Activated naive CD4-positive, alpha-beta T cell treated with anti-CD3 and anti-CD28 coated beads, Interleukin-2, amount 50 U/mL, for 72 hours (primary cell): ENCODE measurements at places on chromosomes 3 and 15.

GRCh38 chr15:86840996-86841395 is 761.3 kb downstream of the AGBL1 start:
- no peak for DNase-seq

DNA sequence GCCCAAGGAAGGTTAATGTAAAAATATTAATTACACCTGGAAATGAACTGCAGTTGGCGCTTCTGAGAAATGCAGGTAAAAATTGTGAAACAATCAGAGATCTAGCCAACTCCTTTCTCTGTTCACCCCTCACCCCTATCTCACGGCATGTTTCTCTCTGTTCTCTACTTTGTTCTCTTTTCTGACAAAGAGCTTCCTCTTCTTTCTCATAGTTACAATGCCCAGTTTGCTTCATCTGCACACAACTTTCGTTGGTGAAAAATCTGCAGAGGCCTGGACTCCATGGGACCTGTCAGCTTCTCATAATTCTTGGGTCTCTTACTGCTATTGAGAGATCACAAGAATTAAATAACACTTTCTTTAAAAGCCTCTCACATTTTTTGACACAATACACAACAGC is 212.9 kb upstream of the LRRN1 start:
- no peak for DNase-seq

DNA sequence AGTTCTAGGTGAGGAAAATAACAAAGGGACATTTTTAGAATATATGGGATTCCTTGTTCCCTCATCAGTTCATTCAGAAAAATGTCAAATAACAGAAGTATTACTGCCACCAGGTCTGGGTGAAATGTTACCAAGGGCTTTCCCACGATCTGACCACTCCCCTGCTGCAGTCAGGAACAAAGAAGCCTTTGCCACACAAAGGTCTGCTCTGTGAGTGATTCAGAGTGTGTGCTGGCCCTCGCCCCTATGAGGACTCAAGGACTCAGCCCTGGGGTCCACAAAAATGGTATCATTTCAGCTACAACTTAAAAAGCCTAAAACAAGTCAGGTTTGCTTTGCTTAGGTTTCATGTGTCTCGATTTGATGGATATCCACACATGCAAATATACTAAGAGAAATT is 5.0 kb downstream of the MKRN3 start:
- DNase-seq = no peak

DNA sequence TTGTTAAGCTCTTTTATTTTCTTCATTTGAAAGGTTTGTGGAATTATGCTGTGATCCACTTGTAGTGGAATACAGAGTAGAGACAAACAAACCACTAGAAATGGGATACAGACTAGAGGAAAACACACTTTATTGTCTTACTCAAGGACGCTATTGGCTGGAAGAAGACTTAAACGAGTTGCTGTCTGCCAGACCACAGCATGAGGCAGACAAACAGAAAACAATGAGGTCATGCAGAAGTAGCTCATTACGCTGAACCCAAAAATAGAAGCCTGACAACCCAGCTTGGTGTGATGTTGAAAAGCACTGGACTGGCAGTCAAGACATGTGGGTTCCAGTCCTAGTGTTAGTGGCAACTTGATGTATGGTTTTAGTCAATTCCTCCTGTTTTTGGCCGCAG is 62.4 kb upstream of the P3H2 start:
- DNase-seq = no peak

DNA sequence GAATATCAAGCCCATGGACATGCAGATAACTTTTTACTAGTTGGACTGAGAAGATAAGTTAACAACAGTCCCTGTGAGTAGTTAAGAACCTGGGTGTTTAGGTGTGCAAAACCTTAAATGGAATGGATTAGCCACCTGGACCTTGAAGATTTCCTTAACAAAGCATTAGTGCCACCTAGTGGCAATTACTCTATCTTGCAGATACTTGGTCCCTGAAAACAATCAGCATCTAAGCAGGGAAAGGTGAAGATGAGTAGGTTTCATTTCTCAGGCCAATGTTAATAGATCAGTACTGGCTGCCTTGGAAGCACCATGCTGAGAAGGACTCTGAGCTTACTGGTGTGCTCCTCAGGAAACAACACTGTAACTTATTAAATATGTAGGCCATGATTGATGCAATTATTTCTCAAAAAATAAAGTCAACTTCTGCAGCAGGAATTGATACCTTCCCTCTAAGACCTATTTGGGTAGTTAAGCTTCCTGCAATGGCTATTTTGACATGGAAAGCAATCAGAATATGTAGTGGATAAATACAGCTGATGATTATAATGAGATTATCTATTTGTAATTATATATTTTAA is 329.4 kb downstream of the TBC1D5 start:
- DNase-seq = no peak

GRCh38 chr3:123405936-123406510 is 42.9 kb downstream of the ADCY5 start:
- no peak for DNase-seq

- peak; percentile 4 for DNase-seq
These were observed 96.6 kb downstream of the SEMA6D start for GRCh38 chr15:47813748-47814384.

GRCh38 chr15:95770196-95770595 is 560.3 kb upstream of the NR2F2 start:
- DNase-seq = no peak

DNA sequence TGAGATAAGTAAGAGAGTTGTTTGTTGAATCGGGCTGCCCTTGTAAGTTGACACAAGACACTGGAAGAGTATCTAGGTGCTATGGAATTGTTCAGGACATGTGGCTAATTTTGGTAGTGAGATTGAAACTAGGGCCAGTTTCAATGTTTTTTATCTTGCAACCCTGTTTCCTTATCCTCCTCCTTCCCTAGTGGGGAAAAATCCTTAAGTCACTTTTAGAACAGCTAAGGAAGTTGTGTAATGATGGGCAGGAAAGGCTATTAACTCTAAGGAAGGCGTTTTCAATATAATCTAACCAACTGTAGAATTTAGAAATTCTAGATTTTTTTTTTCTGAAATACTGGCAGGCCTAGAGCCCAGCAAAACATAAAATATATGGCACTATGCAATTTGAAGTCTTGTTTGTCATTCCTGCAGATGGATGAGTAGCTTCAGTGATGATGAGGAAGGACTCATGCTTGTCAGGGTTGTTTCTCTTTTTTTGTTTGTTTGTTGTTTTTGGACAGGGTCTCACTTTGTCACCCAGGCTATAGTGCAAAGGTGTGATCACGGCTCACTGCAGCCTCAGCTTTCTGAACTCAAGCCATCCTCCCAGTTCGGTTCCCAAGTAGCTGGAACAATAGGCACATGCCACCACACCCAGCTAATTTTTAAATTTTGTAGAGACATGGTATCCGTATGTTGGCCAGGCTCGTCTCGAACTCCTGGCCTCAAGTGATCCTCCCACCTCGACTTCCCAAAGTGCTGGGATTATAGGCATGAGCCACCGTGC is 27.6 kb upstream of the ADAMTS9 start:
- DNase-seq = no peak

DNA sequence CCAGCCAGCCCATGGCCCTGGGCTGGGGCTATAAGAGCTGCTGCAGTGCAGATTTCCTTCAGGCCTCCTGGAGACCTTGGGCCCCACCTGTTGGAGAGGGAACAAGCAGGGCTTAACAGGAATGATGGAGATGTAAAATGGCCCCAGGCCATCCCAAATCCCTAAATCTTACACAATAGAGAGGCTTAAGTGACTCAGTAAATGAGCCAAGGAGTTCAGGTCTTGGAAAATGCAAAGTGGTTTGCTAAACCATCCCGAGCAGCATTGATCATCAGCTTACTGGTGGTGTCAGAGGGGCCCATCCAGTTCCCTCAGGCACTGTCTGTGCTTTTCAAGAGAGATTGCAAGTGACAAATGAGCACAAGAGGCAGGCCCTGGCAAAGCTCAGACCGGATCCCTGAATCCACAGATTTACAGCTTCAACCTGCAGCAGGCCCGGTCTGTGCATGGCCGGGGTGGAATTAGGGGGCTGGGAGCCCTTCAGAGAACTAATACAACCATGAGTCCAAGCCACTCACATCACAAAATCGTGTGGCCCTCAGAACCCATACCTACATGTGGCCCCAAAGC is 325.4 kb downstream of the UACA start:
- DNase-seq = peak; percentile 41

DNA sequence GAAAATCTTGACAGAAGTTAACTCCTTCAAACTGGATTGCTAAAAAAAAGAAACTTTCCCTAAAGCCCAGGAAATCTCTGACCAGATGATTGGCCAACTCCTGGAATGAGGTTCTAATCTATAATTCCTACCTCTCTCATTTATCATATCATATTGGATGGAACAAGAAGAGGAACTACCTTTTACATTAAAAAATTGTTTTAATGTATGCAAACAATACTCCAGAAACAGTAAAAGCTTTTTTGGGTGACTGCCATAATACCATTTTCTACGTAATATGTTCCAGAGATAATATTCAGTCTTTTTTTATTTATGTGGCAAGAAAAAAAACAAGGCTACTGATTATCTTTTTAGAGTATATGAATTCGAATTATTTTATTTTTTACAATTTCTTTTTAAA is 204.4 kb downstream of the TUSC7 start:
- no peak for DNase-seq

GRCh38 chr3:116000311-116000710 is 377.0 kb downstream of the GAP43 start:
- DNase-seq = no peak

DNA sequence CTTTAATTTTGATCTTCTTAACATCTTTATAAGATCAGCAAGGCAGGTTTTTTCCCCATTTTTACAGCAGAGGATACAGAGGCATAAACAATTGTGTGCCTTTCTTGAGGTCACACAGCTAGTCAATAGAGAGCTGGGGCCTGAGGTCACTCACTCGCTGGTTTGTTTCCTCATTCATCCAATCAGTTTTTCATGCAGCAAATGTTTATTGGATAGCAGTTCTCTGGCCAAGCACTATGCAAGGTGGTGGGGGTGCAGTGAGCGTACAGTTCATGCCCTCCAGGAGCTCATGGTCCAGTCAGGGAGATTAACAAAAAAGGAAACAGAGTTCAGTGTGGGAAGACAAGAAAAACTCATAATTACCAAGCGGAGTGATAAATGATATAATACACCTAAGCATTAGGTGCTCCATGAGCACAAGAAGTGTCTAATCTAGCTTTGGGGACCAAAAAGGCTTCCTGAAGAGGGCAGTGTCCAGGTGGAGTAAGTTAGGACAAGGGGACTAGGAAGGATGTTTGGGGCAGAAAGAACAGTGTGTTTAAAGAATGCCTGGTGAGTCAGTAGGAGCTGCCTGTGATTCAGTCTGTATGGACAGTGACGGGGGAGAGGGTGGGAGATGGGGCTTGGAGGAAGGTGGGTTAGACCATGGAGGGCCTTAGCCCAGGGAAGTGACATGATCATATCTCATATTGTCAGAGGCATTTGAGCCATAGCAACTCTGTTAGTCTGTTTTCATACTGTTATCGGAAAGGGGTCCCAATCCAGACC is 29.3 kb downstream of the MAP2K5 start:
- no peak for DNase-seq

GRCh38 chr15:43489191-43489590 is 3.8 kb downstream of the TP53BP1 start:
- DNase-seq = no peak

GRCh38 chr3:12993517-12994356 is 79.5 kb downstream of the IQSEC1 start:
- peak; percentile 38 for DNase-seq

DNA sequence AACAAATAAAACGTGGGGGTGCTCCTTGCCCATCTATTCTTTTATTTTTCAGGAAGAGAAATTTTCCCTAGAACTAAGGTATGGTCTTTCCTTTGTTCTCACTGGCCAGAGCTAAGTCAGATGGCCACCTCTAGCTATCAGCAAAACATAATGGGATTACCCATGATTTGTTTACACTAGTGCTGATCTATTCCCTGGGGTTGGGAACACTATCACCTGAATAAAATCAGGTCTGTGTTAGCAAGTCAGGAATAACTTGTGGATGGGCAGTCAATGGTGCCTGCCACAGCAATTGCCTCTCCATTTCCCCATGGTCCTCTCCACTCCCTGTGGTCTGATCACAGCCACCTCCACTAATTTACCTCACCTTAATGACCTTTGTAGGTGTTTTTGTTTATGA is 181.7 kb upstream of the CADPS start:
- no peak for DNase-seq

DNA sequence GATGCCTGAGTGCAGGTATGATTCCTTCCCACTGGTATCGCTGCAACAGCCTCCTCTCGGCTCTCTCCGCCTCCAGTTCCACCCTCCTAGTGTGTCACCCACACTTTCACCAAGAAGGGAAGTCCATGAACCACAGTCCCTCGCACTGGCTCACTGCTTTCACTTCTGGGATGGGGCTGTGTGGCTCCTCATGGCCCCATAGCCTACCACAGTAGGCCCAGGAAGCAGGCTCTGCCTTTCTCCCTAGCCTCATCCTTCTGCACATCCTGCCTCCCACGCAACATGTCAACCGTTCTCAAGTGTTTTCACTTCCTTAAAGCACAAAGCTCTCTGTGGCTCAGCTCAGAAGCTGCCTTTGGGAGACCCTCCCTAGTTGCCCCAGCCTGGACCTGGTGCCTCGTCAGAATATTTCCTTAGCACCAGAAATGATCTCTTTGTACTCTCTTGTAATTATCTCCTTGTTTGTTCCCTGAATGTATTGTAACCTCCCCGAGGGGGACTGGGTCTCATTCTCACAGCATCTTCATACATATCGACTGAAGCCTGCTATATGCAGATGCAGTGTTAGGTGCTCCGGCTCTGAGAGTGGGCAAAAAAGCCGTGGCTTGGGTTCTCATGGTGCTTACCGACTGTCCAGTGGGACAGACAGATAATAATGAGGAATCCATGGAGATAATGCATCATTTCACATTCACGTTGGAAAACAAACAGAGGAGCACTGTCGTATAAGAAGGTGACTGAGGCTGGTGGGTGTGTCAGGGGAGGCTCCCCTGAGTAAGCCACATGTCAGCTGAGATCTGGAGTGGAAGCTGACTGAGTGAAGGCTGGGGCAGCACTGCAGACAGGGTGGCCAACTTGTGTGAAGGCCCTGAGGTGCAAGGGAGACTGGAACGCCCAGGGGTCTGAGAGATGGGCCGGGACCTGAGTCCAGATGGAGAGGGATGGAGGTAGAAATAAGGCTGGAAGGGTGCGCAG is 107.1 kb downstream of the DGKG start:
- DNase-seq = peak; percentile 76

DNA sequence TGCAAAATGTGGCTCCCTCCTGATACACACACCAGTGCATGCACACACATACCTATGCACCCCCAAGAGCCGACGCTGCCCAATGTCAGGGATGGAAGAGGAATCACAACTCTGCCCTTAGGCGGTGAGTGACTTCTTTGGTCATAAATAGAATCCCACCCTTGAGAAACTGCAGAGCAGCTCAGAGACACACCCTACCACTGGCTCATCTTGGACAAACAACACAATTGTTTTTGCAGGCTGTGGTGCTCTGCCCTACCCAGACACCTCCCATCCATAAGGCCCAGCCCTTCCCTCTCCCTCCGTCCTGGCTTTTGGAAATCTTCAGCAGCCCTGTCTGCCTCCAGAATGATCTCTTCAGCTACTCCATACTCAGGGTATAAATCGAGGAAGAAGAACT is 73.8 kb upstream of the HRH1 start:
- DNase-seq = no peak

- DNase-seq = no peak
These were observed 79.5 kb upstream of the EPHB3 start for GRCh38 chr3:184481984-184482671.
